Fibroblast of the aortic adventitia (primary cell): ENCODE measurements at places on chromosomes 4 and X. TPM values are rescaled to one million over a fixed set of nuclear protein-coding genes. Genes with fewer than 3 reads are reported as not detected.
A peak's percentile ranks its signal among the peaks of the same experiment; 100 is the strongest.

DNA sequence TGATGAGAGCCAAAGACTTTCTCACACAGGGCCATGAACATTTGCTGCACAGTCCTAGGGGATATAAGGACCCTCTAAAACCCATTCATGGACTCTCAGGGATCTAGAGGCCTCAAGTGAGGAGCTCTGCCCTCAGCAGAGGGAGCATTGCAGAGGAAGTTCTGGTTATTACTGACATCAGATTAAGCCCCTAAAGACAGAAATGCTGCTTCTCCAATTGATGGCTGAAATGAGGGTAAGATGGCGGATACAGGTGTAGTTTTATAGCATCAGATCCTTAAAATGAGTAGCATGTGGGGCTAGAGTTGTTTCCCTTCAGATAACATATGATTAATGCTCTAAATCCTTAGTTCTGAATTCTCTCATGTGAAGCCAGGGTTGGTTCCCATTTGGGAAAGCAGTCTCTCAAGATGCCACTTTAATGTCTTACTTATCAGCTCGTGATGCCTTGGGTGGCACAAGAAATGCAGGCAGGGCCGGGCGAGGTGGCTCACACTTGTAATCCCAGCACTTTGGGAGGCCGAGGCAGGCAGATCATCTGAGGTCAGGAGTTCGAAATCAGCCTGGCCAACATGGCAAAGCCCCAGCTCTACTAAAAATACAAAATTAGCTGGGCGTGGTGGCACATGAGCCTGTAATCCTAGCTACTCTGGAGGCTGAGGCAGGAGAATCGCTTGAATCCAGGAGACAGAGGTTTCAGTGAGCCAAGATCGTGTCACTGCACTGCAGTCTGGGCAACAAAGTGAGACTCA lies 7.9 kb downstream of the RHOH start:
- DNase-seq: no peak

- DNase-seq: no peak
Observed at GRCh38 chrX:129760981-129761380, 18.8 kb upstream of the SASH3 start.

GRCh38 chr4:13092702-13093101 lies 391.4 kb downstream of the RAB28 start:
- DNase-seq: peak; percentile 49

DNA sequence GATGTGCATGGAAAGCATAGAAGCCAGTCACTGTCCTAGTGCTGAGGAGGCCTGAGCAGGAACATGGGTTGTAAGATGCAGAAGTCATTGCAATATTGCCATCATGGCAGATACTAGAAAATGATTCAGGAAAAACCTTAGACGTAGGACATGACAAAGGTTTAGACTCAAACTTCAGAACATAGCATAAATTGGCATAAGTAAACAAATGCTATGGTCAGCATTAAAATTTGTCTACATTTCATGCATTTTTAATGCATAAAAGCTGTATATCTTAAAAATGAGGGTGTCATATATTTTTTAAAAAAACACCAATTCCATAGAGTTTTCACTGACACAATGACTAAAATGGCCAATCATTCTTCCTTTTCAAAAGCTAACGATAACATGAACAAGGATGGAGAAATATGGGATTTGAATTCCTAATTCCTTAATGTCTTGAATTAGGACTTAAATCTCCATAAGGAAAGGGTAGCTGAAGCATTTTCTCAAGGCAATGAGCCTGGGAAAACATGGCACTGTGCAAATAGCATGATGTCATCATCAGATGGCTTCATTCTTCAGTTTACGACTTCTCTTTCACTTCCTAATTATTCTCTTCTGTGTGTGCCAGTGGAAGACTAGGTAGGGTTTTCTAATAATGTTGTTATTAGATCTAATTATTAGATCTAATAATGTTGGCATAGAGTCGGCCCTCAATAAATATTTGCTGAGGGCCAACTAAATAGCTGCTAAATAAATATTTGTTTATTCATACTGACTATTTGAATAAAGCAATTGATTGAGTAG lies 125.1 kb upstream of the FRG1 start:
- no peak for DNase-seq

DNA sequence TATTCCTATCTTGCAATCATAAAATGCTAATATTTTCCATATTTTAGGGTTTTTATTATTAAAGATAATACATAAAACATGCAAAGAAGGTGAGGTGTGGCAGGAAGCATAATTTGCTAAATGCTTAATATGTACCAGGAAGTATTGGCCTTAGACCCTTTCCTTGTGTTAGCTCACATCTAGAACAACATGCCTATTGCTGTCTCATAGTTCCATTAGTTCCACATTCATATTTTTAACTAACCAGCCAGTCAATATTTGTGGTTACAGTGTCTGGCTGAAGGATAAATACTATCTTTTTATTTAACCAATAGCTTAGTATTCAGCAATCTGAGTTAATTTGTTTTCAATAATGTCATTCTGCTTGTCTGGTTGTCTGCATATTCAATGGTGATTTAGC lies 432.6 kb downstream of the INPP4B start:
- no peak for DNase-seq

GRCh38 chrX:25068340-25068739 lies 52.6 kb upstream of the ARX start:
- no peak for DNase-seq

DNA sequence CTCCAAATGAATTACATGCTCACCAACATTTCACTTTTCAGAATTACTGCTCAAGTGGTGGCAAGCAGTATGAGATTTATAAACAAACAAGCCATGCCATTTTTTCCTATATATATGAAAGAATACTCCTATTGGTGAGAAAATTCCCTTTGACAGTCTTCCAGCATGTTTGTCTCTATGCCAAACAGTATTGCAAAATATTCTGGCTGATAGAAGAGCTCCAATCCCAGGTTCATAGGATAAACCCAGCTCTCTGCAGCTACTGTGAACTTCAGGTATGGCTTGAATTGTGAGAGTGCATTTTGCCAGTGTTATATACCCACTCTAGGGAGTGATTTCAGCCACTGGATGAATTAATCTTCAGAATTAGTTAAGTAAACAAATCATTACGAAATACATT lies 108.8 kb downstream of the MAGEC2 start:
- no peak for DNase-seq

- DNase-seq: peak; percentile 28
Observed at GRCh38 chrX:79412972-79413371, 45.8 kb upstream of the ITM2A start.

DNA sequence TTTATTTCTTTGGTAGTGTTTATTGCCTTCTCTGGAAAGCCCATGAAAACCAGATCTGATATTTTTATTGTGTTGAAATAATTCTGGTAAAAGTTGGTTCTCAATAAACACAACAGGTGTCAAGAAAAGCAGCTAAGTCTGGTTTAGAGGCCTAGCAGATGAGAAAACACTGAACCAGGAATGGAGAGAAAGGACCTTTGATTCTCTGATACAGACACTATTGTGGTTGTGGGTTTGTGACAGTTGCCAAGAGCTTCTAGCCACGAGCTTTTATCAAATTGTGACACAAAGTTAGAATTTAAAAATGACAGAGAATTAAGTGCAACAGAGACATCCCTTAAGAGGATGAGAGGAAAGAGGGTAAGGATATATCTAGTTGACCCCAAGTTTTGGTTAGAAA lies 42.6 kb downstream of the DDIT4L start:
- no peak for DNase-seq

DNA sequence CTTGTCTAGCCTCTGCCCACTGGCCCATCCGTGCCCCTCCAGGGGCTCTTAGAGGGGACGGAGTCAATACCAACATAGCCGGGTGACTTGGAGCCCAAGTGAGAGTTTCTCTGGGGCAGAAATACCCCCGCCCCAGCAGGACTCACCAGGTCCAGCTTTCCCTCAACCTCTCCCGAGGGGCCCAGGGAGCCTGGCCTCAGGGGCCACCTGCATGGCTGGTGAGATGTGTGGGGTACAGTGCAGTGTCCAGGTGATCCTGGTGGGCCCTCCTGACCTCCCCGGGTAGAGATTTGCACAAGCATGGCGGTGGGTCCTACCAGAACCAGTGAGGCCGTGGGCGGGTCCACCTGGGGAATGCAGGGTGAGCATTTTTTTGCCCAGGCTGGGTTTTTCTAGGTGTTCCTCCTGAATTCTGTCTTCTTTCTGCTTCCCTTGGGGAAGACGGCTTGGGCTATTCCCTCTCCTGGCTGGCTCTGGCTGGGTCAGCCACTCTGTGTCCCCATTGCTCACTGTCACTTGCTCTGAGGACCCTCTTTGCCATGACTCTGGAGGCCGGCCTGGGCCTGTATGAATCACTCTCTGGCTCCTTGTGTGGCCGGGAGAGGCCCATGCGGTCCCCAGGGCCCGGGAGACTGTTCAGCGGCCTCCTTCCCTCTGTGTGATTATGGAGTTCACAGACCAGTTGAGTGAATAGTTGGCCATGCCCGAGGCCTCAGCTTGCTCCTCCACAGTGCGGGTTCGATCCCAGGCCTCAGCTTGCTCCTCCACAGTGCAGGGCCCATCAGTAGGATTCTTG lies 71.0 kb upstream of the NKX1-1 start:
- DNase-seq: no peak

- no peak for DNase-seq
Observed at GRCh38 chr4:185405296-185405999, 8.8 kb downstream of the ANKRD37 start.

GRCh38 chrX:39886282-39886681 lies 211.5 kb downstream of the BCOR start:
- no peak for DNase-seq

- no peak for DNase-seq
Observed at GRCh38 chrX:21959362-21960051, 19.0 kb downstream of the SMS start.

DNA sequence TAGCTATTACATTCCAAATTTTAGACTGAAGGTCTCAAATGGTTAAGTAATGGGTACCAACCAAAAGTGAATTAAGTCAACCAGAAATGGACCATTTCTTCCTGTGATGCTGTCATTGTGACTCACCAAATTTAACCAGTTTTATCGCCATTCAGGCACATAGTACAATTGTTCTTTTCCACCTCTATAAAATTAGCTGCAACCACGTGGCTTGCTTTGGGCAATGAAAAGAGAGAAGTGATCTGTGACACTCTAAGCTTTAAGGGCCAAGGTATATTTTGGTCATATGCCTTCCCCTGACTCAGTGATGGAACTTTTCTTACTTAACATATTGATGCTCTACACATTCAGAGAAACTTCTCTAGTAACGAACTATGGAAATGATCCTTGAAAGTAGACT lies 20.3 kb upstream of the PHF8 start:
- no peak for DNase-seq

DNA sequence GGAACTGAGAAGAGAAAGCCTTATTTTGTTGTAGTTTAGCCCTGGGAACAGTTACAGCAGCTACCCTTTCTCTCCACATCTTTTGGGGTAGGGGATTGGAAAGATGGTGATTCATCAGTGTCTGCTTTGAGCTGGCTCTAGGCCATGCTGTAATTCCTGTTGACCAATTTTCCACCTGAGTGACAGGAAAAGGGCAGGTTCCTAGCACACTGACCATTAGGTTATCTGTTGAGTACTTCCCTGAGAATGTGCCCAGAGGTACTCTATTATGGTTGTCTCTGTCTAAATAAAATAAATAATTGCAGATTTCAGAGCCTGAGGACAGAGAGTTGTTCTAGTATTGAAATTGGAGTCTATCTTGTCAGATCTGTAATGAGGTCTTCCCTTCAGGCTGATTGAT lies 109.0 kb downstream of the ENOX2 start:
- no peak for DNase-seq

GRCh38 chrX:101759000-101759399 lies 99.3 kb upstream of the ARMCX2 start:
- peak; percentile 51 for DNase-seq

DNA sequence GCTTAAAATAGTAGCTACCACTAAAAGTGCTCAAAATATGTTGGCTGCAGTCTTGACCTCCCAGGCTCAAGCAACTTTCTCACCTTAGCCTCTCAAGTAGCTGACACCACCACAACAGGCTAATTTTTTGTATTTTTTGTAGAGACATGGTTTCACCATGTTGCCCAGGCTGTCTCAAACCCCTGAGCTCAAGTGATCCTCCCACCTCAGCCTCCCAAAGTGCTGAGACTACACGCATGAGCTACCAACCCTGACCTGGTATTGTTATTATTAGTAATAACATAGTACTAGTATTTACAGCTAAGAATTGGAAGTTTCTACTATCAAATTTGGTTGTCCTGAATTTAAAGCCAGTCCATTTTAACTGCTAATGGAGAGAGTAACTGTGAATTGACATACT lies 18.0 kb downstream of the STAP1 start:
- DNase-seq: no peak

GRCh38 chrX:137031517-137032340 lies 2.1 kb downstream of the GPR101 start:
- DNase-seq: peak; percentile 37

- DNase-seq: peak; percentile 54
Observed at GRCh38 chr4:113584407-113585150, 177.0 kb downstream of the CAMK2D start.

- no peak for DNase-seq
Observed at GRCh38 chrX:44596277-44596676, 53.6 kb upstream of the FUNDC1 start.

DNA sequence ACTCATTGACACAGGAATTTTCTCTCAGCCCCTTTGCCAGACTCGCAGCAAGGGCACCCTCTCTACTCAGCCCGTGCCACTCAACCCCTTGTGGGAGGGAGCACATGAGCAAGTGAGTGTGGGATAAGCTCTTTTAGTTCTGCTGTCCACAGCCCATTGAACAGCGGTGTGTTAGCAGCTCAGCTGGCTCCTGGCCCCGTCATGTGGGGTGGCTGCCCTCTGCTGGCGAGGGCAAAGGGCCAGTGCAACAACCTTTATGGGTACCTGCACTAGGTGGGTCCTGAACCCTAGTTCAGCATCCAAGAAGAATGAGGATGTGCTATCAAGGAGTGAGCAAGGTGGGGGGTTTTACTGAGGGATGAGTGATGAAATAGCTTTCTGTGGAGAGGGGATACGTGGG lies 85.0 kb upstream of the ZNF81 start:
- no peak for DNase-seq

PAGE2B gene
- not detected in 2 replicates for total RNA-seq

CHRNA9 gene
- total RNA-seq: 0.09 TPM in 1 of 2 replicates, not detected in the other

NAA11 gene
- total RNA-seq: not detected in 2 replicates

CCDC158 gene
- 0.65 and 0.90 TPM in 2 replicates for total RNA-seq

RAB9B gene
- total RNA-seq: 1.9 and 2.6 TPM in 2 replicates
